Stimulated activated CD8-positive, alpha-beta memory T cell treated with anti-CD3 and anti-CD28 coated beads, Interleukin-4, amount 100 ng/mL, for 48 hours (primary cell): ENCODE measurements at places on chromosomes 7 and 10.
A peak's percentile ranks its signal among the peaks of the same experiment; 100 is the strongest.

DNA sequence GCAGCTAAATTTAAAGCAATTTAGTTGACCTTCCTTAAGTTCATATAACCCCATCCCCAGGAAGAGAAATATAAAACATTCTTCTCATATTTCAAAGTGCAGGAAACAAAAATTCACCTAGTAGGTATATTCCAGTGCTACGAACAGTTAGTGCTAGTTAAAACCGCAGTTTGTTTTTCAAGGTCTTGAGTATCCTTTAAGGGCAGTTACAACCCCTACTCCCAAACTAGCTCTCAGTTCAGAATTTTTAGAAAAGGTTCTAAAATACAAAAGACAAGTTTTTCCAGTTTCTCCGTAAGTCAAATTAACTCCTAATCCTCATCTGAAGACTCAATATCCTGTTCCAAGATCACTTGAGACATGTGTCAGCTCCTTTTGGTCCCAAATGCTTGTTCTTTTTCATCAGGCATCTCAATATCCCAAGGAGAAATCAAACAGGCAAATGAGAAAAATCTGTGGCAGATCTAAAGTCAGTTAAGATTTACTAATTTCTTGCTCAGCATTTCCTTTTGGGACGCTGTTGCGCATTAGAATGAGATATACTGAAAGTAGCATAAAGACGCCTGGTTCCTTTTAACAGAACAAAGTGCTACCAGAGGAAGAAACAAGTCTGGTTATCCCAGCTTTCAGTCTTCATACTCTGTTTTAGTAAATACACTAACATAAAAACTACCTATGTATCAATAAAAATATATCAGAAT, 51.8 kb downstream of the ARHGAP12 start:
- no peak for DNase-seq

GRCh38 chr10:66656499-66656898, 269.3 kb upstream of the LRRTM3 start:
- DNase-seq, result no peak

DNA sequence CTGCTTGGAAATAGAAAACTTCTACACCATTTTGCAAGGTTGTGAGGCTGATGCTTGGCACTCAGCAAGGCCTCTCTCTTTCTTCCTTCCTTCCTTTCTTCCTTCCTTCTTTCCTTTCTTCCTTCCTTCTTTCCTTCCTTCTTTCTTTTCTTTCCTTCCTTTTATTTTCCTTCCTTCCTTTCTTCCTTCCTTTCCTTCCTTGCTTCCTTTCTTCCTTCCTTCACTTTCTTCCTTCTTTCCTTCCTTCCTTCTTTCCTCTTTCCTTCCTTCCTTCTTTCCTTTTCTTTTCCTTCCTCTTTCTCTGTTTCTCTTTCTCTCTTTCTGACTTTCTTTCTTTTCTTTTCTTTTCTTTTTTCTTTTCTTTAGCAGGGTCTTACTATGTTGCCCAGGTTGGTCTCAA, 460.4 kb downstream of the KCNMA1 start:
- no peak for DNase-seq

GRCh38 chr7:134625550-134625949, 21.1 kb upstream of the BPGM start:
- no peak for DNase-seq

DNA sequence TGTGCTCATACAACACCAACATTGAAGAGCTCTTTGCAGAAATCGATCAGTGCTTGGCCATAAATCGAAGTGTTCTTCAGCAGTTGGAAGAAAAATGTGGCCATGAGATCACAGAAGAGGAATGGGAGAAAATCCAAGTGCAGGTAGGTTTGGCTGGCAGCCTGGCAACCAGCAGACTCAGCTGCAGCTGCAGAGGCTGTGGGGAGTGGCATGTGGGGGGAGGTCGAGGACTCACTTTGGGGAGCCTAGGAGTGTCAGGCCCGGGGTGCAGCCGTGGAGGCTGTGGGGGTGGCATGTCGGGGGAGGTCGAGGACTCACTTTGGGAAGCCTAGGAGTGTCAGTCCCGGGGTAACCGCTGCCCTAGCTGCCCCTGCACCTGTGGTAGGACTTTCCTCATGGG, 35.1 kb downstream of the RNF32 start:
- DNase-seq, result no peak

DNA sequence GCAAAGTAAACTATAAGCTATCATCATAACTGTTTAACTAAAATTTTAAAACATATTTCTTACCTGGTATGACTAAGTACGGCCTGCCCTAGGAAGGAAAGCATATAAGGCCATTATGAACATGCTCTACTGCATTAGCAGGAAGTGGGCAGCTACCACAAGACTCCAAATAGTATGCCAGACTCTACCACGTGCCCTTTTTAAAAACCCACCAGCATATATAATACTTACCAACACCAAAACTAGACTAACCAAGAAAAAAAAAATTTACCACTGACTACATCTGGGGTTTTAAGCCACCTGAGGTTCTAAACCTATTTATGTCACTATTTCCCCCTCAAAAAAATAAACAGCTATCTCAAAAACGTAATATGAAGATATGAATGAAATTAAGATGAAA, 30.1 kb downstream of the NUDCD3 start:
- DNase-seq, result peak; percentile 54

DNA sequence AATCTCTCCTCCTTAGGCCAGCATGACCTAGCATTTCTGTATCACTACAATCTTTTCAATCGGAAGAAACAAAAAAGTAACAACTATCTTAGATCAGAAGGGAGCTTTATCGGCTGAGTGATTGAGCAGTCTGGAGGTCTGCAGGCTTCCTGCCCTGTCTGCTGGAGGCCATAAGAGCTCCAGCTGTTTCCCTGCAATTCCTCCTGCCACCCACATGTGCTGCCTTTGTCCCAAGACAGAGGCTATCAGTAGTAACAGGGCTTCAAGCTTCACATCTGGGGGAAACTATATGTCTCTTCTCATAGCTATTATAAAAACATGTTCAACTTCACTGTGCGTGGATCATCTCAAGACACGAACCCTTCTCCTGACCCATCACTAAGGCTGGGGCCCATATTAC, 70.1 kb upstream of the VWC2 start:
- DNase-seq, result no peak

DNA sequence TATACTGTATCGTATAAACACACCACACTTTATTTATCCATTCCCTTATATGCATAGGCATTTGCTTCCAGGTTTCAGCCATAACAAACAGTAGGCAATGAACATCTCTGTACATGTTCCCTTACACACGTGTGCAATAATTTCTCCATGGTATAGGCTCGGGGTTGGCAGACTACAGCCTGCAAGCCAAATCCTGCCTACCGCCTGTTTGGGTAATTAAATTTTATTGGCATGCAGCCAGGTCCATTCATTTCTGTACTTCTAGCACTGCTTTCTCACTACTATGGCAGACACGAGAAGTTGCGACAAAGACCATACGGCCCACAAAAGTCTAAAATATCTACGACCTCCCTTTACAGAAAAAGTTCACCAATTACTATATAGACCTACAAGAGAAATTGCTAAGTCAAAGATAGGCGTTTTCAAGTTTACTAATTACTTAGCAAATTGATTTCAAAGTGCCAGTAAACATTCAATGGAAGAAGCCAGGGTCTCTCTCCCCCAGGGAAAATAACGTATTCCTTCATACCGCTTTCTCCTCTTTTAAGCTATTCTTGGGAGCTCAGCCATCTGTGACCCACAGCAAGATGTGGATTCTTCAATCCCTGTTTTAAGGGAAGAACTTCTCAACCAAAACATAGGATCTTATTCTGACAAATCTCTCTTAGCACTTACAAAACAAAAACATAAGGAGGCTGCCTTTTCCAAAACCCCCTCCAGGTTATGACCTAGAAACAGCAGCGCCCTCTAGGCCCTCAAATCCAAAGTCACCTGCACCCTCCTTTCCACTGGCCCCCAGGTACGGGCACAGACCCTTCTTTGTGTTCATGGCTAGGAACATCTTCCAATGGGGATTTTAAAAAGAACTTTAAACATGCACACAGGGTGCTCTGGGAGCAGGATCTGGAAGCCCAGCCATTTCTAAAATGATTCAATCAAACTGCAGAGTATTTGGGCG, 100.5 kb downstream of the FGFR2 start:
- DNase-seq, result no peak

DNA sequence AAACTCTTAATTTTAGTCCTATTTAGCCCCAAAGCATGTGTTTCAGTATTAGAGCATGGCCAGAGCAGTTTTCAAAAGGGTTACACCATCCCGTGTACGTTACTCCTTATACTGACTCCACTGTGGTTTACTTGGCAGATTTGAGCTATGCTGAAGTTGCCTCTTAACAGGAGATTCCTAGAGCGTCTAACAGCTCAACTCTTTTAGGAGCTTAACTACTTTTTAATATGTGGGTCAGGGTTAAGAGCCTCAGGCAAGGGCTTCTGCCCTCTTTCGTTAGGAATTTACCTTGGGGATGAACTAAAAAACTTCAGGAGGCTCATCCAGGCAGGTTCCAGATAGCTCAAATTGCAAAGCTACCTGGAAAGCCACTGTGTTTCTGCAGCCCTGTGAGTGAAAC, 674.8 kb upstream of the C7orf33 start:
- no peak for DNase-seq

DNA sequence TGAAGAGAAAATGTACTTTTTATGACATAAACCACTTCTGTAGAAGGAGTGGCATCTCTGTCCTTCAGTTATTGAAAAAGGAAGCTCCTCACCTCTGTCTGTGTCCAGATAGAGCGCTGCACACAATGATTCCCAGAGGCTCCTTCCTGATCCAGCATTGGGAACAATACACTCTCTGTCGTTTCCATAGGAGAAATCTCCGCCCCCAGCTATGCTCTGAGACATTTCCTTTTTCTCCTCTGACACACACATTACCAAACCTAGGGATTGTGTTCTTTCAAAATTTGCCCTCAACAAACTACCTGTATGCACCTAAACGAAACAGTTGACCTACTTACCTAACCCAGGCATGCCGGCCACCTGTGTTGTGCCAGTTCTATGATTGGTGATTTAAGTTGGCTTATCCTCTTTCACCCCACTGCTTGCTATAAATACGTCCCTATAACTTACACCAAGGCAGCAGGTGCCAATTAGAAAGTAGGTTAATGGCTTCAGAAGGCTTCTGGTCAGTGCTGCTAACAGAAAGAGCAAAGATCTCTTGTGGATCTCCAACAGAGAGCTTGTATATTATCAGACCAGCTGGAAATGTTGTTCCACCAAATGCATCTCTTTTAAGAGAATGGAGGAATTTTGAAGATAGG, 140.1 kb upstream of the JCAD start:
- DNase-seq, result no peak

DNA sequence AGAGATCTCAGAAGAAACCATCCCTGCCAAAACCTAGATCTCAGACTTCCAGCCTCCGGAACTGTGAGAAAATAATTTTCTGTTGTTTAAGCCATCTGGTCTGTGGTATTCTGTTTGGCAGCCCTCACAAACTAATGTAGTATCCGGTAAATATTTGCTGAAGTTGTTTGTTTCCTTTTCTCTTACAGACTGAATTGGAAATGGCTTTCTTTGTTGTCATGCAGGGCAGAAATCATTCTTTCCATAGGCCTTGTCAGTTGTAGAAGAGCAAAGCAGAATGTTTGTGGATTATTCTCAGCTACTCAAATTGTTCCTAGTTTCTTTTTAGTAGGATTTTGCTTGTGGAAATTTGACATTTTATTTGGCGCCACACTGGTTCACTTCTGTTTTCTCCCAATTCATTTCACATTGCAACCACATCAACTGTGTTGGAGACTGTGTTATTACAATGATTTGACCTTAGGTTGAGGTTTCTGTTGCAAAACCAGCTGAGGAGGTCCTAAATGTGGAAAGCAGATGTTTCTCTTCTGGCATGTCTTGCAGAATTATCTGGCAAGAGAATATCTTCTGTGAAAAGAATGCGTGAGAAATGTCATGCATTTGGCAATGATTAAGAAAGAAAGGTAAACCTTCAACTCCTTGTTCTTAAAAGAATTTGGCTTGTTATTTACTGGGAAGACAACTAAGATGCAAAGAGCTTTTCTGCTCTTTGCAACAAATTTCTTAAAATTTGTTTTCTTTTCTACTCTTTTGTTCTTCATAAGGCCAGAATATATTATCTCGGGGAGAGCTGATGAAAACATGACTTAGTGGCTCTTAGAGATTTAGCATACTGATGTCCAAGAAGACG, 25.8 kb downstream of the ACTA2 start:
- DNase-seq, result no peak

DNA sequence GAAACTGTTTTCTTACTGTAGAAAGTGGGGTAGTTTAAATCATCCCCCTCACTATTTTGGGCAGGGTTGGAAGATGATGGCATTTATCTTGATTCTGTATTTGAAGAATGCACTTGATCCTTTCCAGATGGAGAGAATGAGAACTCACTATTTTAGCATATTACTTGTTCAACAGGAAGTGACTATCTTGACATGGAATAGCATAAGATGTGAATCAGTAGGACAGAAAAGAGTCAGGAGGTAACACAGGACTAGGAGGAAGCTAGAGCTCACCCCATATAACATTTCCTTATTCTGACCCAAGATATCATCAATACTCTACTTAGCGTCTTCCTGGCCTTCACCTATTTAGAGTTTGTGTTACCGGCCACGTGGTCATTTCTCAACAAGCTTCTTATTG, 400.2 kb downstream of the PHTF2 start:
- DNase-seq, result no peak
